ENCODE measurements at places on chromosomes 16 and 17. TPM values are rescaled to one million over a fixed set of nuclear protein-coding genes. Genes with fewer than 3 reads are reported as not detected.
A peak's percentile ranks its signal among the peaks of the same experiment; 100 is the strongest.

The HP gene
- total RNA-seq, result not detected

DNA sequence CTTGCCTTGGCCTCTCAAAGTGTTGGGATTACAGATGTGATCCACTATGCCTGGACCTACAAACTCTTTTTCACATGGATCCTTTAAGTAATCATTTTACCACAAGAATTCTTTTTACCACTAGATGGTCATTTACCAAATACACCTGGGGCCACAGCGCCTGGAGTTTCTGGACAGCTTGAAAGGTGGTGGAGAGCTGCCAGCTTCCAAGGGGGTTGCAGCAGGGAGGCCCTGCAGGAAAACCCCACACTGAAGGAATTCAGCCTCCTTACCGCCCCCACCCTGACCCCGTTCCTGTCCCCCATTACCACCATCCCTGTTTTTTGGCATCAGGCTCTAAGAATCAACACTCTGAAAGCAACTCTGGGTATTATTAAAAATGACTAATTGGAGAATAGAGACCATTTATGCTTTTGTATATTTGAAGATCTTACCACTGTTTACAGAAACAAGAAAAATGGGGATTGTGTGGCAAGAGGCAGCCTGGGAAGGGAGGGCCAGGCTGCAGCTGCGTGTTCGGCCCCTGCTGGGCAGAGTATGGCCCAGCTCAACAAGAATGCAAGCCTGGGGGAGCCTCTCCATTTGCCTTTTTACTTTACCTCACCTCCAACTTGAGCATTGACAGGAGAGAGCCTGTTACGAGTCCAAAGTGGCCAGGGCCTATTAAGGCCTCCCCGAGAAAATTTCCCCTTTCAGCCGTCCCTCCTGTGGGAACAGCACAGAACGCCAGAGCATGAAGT is 209.9 kb downstream of the ZFHX3 start:
- H3K4me1 ChIP-seq, result no peaks in the 10 kb centered on the region
- no peaks in the 10 kb centered on the region for H3K36me3 ChIP-seq
- no peak for DNase-seq
- H3K27me3 ChIP-seq, result peaks cover 7% of the 10 kb centered on the region

DNA sequence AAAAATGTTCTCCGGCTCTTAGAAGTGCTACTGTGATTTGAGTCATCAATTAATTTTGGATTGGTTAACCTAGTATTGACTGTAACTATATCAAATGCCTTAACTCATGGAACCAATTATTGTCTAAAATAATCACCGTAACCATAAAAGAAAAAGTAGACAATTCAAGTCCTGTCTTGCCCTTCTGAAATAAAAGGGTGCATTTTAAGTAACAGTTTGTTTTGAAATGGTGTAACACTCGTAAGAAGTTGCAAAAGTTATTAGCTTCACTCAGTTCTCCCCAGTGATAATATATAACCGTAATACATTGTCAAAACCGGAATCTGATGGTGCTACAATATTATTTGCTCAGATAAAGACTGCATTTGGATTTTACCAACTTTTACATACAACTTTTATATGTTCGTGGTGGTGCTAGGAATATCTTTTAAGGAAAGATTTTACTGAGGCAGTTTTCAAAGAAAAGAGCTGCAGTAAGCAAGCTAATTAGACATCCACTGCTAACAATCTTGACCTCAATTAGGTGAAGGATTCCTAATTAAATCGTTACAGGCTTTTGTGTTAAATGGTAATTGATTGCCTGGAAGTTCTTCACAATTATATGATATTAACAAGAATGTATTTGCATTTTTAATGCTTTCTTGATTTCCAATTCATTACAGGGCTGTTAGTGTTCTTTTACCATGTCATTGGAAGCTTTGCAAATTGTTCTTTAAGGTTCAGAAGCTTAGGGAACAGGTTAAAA is 413.1 kb upstream of the MON1B start:
- no peaks in the 10 kb centered on the region for H3K4me1 ChIP-seq
- H3K27ac ChIP-seq, result no peak overlapping the region
- no peaks in the 10 kb centered on the region for H3K36me3 ChIP-seq
- H3K27me3 ChIP-seq, result no peaks in the 10 kb centered on the region

GRCh38 chr17:45794840-45795239 is 10.7 kb downstream of the CRHR1 start:
- no peaks in the 10 kb centered on the region for H3K4me1 ChIP-seq
- H3K4me3 ChIP-seq, result no peak overlapping the region
- no peak overlapping the region for H3K27ac ChIP-seq

GRCh38 chr16:51565184-51565583 is 414.1 kb upstream of the SALL1 start:
- H3K27me3 ChIP-seq, result no peaks in the 10 kb centered on the region
- no peaks in the 10 kb centered on the region for H3K4me1 ChIP-seq
- no peak for DNase-seq
- no peak overlapping the region for H3K4me3 ChIP-seq

The HS3ST6 gene
- total RNA-seq, result not detected

DNA sequence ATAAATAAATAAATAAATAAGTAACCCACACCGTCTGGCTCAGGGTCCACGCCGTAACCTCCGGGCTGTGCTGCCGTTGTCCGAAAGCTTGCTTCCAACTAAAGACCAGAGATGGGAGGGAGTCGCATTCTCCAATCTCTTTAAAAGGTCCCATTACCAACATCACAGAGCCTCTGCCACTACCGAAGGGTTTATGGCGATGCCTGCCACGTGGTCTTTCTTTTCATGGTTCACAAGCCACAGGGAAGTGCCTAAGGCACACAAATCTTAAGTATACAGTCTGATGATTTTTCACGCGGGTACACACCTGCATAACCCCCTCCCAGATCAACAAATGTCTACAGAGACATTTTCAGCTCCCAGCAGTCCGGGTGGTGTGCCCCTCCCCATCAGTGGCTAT is 1.4 kb downstream of the COTL1 start:
- H3K27me3 ChIP-seq, result no peaks in the 10 kb centered on the region
- H3K4me3 ChIP-seq, result peak overlapping the region; percentile 97
- peak overlapping the region; percentile 88 for H3K27ac ChIP-seq
- H3K4me1 ChIP-seq, result peaks cover 46% of the 10 kb centered on the region
- peaks cover 58% of the 10 kb centered on the region for H3K36me3 ChIP-seq

DNA sequence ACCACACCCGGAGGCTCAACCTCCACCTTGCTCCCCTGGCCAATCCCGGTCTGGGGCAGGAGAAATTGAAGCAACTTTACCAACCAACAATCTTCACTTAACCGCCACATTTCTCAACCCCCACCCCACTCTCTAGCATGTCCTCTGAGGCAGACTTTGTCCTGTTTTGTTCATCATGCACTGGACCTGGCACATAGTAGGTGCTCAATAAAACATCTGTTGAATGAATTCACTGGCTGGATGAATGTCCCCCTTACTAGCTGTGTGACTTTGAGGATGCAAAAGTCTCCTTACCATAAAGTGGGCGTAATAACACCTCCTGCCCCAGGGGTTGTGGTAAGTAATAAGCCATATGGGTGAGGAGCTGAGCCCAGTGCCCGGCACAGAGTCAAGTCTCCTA is 5.8 kb downstream of the SPPL2C start:
- H3K36me3 ChIP-seq, result no peaks in the 10 kb centered on the region
- H3K27ac ChIP-seq, result no peak overlapping the region
- peaks cover 2% of the 10 kb centered on the region for H3K4me1 ChIP-seq
- no peak overlapping the region for H3K4me3 ChIP-seq

DNA sequence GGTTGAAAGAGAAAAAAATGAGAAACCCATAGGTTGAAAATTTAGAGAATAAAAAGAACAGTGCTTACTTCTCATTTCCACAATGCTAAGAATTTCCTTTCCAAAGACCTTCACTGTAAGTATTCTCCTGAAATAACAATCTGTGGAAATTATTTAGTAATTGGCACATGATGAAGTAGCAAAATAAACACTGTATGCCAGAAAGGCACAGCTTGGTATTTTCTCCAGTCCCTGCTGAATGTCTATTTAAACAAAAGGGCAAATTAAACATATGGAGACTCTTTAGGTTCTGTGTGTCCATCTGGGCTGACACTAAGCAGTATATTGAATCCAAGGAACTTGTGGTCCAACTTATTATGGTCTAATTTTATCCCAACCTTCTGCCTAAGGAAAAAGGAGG is 46.1 kb downstream of the CHCT1 start:
- no peaks in the 10 kb centered on the region for H3K27me3 ChIP-seq
- no peak overlapping the region for H3K27ac ChIP-seq
- H3K36me3 ChIP-seq, result peaks cover 25% of the 10 kb centered on the region
- peaks cover 6% of the 10 kb centered on the region for H3K4me1 ChIP-seq

The CD300LF gene
- total RNA-seq, result not detected

GRCh38 chr16:89084814-89085612 is 8.6 kb upstream of the ACSF3 start:
- peaks cover 6% of the 10 kb centered on the region for H3K27me3 ChIP-seq
- no peaks in the 10 kb centered on the region for H3K4me1 ChIP-seq
- no peaks in the 10 kb centered on the region for H3K36me3 ChIP-seq
- H3K27ac ChIP-seq, result no peak overlapping the region
- no peak for DNase-seq
- H3K4me3 ChIP-seq, result no peak overlapping the region

The TAX1BP3 gene
- total RNA-seq, result 13.6 TPM

DNA sequence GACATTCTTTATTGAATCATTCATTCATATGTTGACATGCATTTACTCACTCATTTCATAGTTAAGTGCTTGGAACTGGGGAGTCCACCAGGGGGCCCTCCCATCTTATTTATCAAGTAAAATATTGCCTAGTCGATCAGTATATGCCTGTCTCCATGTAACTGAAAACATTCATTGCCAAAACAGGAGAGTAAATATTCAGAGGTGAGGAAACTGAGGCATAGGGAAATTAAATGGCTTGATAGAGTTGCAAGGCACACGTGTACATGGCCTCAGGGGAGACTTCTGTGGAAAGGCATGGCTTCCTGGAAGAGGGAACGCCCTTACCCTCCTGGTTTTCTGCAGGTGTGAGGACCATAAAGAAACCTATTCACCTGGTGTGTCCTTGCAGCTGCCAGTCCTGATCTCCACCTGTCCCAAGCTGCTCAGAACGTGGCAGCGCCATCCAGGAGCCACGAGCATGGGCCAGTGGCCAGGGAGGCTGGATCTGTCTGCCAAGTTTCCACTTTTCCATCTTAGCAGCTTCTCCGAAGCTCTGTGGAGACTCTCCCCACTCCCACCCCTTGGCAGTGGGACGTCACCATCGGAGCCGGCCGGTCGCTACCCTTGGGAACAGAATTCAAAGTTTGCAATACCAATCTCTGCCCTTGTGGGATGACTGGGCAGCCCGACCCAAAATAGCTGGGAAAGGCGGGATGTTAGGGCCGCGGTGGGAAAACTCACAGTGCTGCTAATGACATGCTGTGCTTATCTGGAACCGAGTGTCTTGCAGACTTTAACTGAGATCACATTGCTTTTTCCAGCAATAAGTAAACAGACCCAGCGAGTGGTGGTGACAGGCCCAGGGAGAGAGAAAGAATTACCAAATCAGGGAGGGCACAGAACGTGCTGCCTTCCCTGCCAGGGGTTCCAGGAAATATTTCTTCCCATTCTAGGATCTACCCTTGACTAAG is 4.1 kb upstream of the C1QTNF1 start:
- peak; percentile 32 for DNase-seq
- H3K36me3 ChIP-seq, result peaks cover 1% of the 10 kb centered on the region
- H3K27me3 ChIP-seq, result peaks cover 18% of the 10 kb centered on the region
- H3K4me1 ChIP-seq, result peaks cover 7% of the 10 kb centered on the region
- H3K4me3 ChIP-seq, result no peak overlapping the region
- H3K27ac ChIP-seq, result no peak overlapping the region

GRCh38 chr17:72590382-72590781 is 469.6 kb downstream of the SOX9 start:
- peaks cover 79% of the 10 kb centered on the region for H3K27me3 ChIP-seq
- no peaks in the 10 kb centered on the region for H3K36me3 ChIP-seq
- H3K4me3 ChIP-seq, result no peak overlapping the region
- no peak overlapping the region for H3K27ac ChIP-seq

The EFCAB13 gene
- total RNA-seq, result 2.9 TPM

GRCh38 chr17:50603340-50603739 is 31.3 kb upstream of the ABCC3 start:
- H3K4me1 ChIP-seq, result no peaks in the 10 kb centered on the region
- peaks cover 21% of the 10 kb centered on the region for H3K27me3 ChIP-seq
- H3K36me3 ChIP-seq, result no peaks in the 10 kb centered on the region
- no peak overlapping the region for H3K4me3 ChIP-seq
- no peak for DNase-seq

The MT4 gene
- total RNA-seq, result not detected

DNA sequence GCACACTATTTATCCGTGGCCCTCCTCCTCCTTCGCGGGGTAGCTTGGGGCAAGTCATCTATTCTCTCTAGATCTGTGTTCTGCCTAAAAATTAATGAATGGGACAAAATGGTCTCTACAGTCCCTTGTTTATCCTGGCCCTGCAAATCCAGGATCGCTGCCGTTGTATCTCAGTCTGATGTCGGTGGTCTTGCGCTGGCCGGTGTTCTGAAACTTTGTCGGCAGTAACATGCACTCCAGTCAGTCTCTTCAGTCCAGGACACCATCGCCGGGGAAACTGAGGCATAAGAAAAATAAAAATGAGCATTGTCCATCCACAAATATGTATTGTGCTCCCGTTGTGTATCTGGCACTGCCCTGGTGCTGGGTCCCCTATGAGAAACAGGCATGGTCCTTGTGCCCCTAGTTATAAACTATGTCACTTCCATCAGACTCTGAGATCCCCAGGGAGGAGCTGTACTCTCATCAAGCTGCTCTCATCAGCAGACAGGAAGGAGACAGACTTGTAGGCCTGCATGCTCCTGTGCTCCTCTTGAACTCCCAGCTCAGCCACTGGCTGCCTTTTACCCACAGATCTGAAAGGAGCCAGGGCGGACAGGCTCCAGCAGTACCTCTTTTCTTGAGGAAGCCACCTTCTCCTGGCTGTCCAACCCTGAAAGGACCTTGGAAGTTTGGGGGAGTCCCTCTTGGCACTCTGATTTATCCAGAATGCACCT is 13.7 kb upstream of the CA4 start:
- peaks cover 47% of the 10 kb centered on the region for H3K27me3 ChIP-seq
- DNase-seq, result no peak
- H3K4me1 ChIP-seq, result peaks cover 24% of the 10 kb centered on the region
- H3K4me3 ChIP-seq, result peak overlapping the region; percentile 92
- peaks cover 20% of the 10 kb centered on the region for H3K36me3 ChIP-seq

DNA sequence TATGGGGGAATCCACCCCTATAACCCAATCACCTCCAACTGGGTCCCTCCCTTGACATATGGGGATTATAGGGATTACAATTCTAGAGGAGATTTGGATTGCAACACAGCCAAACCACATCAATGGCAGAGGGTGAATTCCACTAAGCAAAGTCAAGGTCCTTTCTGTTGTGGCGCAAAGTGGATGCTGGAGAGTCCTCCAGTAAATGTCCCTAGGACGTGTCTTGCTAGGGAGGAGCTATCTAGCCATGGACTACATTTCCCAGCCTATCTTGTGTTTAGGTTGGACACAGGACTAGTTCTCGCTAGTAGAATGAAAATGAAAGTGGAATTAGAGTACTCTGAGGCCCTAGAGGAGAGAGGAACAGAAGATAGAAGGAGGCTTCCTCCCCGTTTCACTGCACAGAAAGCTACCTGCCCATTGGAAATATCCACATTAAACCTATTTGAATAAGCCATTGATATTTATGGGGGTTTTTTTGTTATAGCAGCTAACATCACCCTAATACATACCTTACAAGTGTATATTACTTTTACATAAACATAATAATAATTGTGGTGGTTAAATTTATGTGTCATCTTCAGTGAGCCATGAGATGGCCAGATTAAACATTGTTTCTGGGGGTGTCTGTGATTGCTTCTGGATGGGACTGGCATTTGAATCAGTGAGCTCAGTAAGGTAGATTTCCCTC is 56.7 kb upstream of the ERCC4 start:
- H3K4me1 ChIP-seq, result no peaks in the 10 kb centered on the region
- no peak overlapping the region for H3K27ac ChIP-seq
- no peak overlapping the region for H3K4me3 ChIP-seq
- peaks cover 30% of the 10 kb centered on the region for H3K27me3 ChIP-seq
- no peaks in the 10 kb centered on the region for H3K36me3 ChIP-seq

The CCL16 gene
- not detected for total RNA-seq

- no peak for DNase-seq
- peaks cover 7% of the 10 kb centered on the region for H3K27me3 ChIP-seq
- H3K4me1 ChIP-seq, result peaks cover 6% of the 10 kb centered on the region
These were observed 10.8 kb upstream of the SECTM1 start for GRCh38 chr17:82344175-82344907.

Data from activated naive CD8-positive, alpha-beta T cell treated with anti-CD3 and anti-CD28 coated beads for 36 hours (primary cell).